ENCODE measurements at places on chromosomes 6 and 20.
A peak's percentile ranks its signal among the peaks of the same experiment; 100 is the strongest.

GRCh38 chr6:30645989-30646388 is 944 bp upstream of the C6orf136 start:
- DNase-seq, result no peak

GRCh38 chr6:158853880-158854213 is 34.7 kb upstream of the EZR start:
- no peak for DNase-seq

GRCh38 chr6:125099211-125100073 is 54.1 kb upstream of the TPD52L1 start:
- peak; percentile 31 for DNase-seq

- DNase-seq, result no peak
Observed at GRCh38 chr6:108435391-108435790, 125.3 kb upstream of the FOXO3 start.

- DNase-seq, result no peak
Observed at GRCh38 chr6:155187106-155187505, 76.7 kb upstream of the CLDN20 start.

DNA sequence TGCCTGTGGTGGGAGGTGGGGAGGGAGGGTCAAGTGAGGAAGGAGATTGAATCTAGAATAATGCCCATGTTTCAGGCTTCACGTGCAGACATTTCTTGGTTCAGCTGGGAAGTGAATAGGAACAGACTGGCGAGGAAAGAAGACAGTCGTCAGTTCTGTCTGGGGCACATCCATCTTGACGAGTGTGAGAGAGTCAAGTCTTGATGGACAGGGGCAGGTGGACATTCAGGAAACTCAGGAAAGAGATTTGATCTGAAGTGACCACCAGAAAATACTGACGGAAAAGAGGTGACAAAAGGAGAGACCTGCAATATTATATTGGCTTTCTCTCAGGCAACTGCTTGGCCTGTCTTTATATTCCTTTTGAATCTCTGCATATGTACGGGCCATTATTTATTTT is 68.6 kb downstream of the ESR1 start:
- DNase-seq, result no peak

DNA sequence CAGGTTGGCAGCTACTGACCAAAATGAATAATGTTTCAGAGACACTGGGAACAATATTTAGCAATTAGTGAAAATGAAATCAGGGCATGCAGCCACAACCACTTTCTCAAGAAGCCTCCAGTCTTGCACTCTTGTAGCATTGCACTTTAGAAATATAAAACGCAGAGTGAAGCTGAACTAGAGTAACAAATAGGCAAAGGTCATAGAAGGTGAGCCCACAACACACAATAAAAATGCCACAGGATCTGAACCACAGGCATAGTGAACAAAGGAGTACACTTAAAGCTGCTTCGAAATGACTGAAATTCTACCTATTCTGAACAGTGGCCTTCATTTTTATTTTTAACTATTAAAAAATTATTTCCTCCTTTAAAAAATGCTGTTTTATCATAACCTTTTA is 25.0 kb downstream of the DDO start:
- no peak for DNase-seq

DNA sequence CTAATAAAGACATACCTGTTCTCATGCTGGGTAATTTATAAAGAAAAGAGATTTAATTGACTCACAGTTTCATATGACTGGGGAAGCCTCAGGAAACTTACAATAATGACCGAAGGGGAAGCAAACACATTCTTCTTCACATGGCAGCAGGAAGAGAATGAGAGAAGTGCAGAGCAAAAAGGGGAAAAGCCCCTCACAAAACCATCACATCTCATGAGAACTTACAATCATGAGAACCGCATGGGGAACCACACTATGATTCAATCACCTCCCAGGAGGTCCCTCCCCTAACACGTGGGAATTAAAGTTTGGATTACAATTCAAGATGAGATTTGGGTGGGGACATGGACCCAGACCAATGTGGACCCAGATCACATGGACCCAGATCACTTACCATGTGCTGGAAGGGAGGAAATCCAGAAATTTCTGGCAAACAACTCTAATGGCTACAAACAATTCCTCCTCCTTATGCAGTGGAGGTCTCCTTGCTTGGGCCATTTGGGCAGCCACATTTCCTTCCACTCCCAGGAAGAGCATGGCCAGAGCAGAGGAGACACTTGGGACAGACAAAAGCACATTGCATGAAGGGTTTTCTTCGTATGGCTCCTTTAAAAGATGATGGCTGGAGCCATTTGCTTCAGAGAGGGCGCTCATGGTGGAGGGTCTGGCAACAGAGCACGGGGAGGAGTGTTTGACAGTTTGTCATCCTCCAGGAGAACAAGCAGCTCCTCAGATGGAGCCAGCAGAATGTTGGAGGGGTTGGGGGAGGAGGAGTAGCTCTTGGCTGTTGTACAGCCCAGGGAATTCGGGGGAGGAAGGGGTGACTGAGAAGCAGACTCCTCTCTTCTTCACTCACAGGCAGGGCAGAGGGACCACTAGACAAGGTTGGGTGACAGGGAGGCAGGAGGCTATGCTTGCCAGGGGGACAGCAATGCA is 30.4 kb downstream of the SERPINB9 start:
- DNase-seq, result no peak

DNA sequence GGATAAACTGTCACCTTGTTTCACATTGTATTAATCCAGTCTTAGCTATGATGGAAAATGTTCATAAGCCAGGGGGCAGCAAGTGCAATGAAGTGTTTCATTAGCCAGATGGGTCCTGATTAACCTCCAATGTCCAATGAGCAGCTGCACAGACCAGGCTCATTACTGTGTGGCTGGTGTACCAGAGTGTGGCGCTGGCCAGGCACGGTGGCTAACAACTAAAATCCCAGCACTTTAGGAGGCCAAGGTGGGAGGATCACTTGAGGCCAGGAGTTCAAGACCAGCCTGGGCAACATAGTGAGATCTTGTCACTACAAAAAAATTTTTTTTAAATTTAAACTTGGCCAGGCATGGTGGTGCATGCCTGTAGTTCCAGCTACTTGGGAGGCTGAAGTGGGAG is 201.7 kb upstream of the FOXQ1 start:
- DNase-seq, result no peak

DNA sequence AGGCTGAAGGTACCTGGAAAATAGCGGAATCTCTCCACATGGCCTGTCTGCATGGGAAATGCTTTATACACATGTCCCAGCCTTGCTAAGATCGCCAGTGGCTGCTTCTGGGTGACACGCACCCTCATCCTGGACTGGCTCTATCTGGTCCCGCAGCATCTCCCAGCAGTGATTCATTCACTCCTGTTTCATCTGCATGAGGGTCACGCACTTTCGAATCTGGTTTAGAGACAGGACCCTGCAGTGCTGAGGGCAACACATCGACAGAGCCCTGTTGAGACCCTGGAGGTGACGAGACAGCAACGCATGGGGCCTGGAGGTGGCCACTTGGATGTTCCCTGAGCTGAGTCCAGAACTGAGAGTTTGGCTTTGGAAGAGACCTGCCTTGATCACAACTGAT is 136.5 kb downstream of the SMOC2 start:
- DNase-seq, result no peak

DNA sequence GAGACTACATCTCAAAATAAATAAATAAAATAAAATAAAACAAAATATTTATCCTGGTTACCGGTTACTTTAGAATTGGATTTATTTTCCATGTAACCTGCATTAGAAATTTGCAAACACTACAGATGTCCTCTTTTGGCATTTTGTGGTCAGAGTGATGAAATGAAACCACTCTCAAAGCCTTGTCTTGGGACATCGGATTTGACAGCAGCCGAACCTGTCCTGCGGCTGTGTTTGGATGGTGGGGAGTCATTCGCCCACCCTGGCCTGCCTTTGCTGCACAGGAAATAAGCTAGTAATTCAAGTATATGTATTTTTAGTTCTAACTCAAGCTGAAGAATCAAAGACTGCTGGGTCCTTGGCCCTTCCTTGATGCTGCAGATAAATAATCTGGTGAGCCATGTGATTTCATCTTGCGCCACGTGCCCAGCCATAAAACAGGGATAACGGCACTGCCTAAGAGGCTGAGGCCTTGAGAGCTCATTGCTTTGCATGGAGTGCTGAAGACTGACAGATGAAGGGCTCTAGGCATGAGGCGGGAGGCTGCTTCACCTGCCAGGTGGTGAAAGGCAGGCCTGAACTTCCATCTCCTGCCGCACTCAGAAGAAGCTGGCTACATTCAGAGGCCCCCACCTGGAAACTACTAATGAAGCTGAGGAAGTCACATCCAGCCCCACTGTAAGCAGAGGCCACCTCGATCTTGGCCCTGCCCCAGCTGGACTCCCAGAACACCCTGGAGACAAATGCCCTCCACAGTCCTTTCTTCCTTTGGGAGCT is 76.9 kb downstream of the NOL4L start:
- DNase-seq, result no peak

- no peak for DNase-seq
Observed at GRCh38 chr20:62570897-62571668, 71.2 kb upstream of the SLCO4A1 start.
